Peyer's patch (tissue), 4 donors: ENCODE measurements at places on chromosomes 5 and 9. TPM values are rescaled to one million over a fixed set of nuclear protein-coding genes. Genes with fewer than 3 reads are reported as not detected.

Gene ENTREP1
- 19.8 TPM for total RNA-seq

Gene MCTP1
- total RNA-seq, result 13.7 TPM

DNA sequence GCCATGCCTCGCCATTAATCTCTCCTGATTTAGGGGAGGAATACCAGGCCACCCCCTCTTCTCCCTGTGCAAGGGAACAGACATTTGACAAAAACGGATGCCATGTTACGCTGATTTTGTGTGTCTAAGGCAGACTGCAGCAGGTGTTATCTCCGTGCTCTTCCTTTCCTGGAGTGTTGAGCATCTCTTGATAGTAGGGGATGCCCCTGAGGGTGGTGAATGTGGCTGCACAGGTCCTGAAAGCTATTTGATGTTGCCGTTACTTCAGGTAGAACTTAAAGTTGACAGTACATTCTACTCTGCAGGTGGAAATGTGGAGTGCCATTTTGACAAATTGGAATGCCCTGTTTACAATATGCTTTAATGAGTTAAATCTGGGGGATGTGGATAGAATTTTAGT, 21.5 kb downstream of the TENT4A start:
- H3K27me3 ChIP-seq, result no peaks in the 10 kb centered on the region
- no peak overlapping the region for H3K4me3 ChIP-seq
- DNase-seq, result no peak

Gene CDH6
- total RNA-seq, result 0.85 TPM

Gene MYMK
- not detected for total RNA-seq

DNA sequence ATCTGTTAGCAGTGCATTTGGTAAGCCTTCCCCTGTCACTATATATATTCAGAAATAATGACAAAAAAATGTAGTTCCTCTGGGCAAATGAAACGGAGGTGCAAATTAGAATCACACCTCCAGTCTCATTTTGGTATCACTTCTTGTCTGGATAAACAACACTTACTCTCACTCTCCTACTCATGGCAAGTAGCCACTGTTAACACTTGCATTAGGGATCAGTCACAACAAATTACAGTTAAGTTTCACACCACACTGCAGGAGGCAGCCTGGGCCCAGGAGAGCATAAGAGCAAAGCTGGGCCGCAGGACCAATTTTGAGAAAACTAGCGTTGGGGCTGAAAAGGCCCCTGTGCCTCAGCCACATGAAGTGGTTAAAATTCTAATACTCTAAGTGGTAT, 161.0 kb downstream of the ELAVL2 start:
- H3K27me3 ChIP-seq, result no peaks in the 10 kb centered on the region
- H3K36me3 ChIP-seq, result no peaks in the 10 kb centered on the region
- DNase-seq, result no peak
- no peak overlapping the region for H3K27ac ChIP-seq

GRCh38 chr9:89664010-89664409, 59.2 kb downstream of the GADD45G start:
- no peaks in the 10 kb centered on the region for H3K36me3 ChIP-seq
- no peaks in the 10 kb centered on the region for H3K4me1 ChIP-seq
- no peak overlapping the region for H3K27ac ChIP-seq
- H3K4me3 ChIP-seq, result no peak overlapping the region
